ENCODE measurements at places on chromosomes 5 and 9.

- no peak for DNase-seq
Observed at GRCh38 chr5:89267788-89268187, 384.8 kb upstream of the MEF2C start.

GRCh38 chr9:90842176-90842777 lies 40.7 kb downstream of the SYK start:
- DNase-seq, result no peak

DNA sequence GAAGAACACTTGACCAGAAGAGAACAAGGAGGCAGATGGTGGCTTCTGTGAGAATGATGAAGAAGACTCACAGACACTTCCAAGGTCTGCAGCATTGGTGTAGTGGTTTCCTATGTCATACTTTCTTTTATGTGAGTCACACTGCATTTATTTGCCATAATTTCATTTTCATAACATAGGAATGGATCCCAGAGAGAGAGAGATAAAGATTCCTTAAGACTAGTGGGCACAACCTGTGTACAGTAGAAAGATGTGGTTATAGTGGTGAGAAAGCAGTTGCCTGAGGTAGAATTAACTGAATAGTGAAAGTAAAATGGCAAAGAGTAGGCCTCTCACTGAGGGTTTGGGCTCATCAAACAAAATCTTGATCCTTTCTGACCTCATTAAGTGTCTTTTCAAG lies 7.6 kb upstream of the CCDC152 start:
- no peak for DNase-seq

DNA sequence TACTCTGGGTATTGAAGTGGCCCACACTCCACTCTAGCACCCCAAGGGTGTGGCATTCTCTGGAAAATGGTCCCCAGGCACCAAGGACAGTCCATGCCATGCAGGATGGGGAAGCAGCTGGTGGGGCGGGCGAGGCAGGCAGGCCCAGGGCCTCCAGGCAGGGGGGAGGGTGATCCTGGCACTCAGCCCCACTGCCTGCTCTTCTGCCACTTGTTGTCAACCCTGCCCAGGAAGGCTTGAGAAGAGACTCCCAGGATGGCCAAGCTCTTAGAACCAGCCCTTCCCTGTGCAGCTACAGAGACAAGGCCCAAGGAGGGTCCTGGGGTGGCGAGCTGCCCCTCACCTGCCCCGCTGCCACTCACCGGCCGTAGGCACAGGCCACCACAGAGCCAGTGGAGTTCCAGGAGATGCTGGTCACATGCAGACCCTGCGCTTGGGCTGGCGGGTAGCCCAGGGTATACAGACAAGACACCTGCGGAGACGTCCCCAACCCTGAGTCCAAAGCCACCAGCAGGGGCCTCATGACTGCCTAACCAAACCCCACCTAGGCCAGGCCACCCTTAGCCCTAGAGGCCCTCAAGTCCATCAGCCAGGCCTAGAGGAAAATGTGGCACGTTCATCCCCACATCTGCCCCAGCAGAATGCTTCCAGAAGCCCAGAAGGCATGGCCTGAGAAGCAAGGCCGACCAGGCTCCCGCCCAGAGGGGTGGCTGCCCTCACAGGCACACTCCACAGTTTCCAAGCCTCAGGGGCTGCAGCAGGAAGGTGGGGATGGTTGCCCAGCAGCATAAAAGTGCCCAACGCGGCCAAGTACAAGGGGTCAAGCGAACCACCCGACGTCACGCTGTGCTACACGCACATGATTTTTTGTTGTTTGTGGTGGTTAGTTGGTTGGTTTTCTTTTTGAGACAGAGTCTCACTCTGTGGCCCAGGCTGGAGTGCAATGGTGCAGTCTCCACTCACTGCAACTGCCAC lies 19.8 kb downstream of the DYNC2I2 start:
- DNase-seq, result no peak

GRCh38 chr5:180689071-180689694 lies 39.8 kb upstream of the FLT4 start:
- DNase-seq, result peak; percentile 18

DNA sequence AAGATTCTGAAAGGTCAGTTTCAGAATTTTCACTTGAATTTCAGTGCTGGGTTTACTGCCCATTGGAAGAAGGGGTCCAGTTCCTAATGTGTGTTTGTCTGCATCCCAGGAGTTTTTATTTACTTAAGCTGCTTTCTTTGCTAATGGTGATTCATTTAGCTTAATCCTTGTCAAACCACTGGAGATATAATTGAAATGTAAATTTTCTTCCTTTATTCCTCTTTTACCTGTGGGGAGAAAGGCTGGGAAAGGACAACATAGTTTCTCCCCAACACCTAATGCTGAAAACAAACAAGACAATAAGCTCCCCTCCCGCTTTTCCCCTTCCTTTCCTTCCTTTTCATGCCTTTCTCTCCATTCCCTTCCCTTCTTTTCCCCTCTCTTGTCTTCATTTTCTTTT lies 185.8 kb downstream of the KCTD16 start:
- no peak for DNase-seq

DNA sequence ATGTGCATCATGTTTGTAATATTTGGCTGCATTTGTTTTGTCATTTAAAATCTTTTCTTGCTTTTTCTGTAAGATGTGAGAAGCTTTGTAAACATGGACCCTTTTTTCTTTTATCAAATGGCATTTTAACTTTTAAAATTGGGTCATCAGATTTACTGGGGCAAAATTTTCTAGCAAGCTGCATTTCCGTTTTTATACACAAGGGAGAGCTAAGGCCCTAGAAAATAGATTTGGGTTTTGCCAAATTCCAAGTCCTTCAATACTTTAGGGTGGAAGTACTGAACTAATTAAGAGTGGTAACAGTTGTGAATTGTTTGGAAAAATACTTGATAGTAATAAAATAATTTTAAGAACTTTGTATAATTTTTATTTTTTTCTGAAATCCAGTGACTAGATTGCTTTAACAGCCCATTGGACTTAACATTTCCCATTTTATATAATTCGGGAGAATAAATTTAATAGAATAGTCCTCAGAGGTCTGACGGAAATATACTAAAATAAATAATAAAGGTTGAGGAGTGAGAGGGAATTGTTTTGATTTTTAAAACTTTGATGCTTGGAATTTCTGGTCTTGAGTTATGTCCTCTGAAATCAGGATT lies 117.4 kb downstream of the SMARCA2 start:
- no peak for DNase-seq
